ENCODE measurements at places on chromosomes 2 and 18.

- no peak for DNase-seq
Observed at GRCh38 chr2:232795920-232796319, 19.6 kb upstream of the KCNJ13 start.

GRCh38 chr18:73038336-73038735 lies 170.5 kb upstream of the NETO1 start:
- no peak for DNase-seq

DNA sequence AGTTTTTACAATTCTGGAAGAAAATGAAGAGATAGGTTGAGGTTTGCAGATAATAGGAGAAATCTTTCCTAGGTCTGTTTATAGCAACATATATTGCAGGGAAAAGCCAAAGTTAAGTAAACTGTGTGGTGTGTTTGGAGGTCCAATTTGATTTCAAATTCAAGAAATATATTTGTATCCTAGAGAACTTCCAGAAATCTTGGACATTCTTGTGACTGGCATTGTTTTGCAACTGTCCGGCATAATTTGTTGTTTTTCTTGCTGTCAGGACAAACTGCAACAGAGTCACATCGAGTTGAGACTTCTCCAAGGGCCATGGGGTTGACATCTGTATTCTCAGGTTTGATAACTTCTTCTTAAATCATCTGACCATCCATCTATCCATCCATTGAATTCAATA lies 170.9 kb upstream of the ZEB2 start:
- DNase-seq: no peak

- no peak for DNase-seq
Observed at GRCh38 chr18:10365021-10365500, 89.4 kb upstream of the APCDD1 start.

- DNase-seq: no peak
Observed at GRCh38 chr2:159179696-159180095, 106.8 kb downstream of the WDSUB1 start.

- DNase-seq: no peak
Observed at GRCh38 chr2:142037066-142037465, 93.8 kb downstream of the LRP1B start.

DNA sequence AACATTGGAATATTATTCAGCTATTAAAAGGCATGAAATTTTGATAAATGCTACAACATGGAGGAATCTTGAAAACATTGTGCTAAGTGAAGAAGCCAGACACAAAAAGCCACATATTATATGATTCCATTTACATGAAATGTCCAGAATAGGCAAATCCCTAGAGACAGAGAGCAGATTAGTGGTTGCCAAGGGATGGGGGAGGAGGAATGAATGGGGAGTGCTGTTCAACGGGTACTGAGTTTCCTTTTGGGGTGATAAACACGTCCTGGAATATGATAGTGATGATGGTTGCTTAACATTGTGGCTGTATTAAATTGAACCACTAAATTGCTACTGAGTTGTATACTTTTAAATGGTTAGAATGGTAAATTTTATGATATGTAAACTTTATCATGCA lies 8.9 kb upstream of the TWSG1 start:
- no peak for DNase-seq

DNA sequence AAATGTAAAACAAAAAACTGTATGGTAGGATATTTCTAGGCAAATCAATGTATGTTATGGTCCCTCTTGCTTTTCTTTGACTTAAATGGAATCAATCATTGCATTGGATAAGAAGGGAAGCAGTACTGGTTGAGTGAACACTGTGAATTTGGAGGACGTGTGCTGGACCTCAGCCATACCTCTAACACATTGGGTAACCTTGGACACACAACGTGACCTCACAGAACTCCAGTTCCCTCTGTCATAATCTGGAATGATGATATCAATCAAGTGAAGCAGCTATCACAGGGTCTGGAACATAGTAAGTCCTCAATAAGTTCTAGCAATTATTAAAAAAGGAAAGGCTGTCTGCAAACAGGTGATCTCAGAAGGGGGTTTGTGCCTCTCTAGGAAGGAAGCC lies 474.9 kb upstream of the TCF4 start:
- DNase-seq: no peak

GRCh38 chr2:225009768-225010167 lies 32.5 kb downstream of the DOCK10 start:
- no peak for DNase-seq

- DNase-seq: no peak
Observed at GRCh38 chr2:120901201-120901600, 165.5 kb downstream of the GLI2 start.
